ENCODE measurements at places on chromosomes 1 and 21.

GRCh38 chr1:223244366-223245103, 101.5 kb upstream of the TLR5 start:
- no peak for DNase-seq

GRCh38 chr1:172201572-172201971, 218.9 kb upstream of the C1orf105 start:
- DNase-seq: no peak

DNA sequence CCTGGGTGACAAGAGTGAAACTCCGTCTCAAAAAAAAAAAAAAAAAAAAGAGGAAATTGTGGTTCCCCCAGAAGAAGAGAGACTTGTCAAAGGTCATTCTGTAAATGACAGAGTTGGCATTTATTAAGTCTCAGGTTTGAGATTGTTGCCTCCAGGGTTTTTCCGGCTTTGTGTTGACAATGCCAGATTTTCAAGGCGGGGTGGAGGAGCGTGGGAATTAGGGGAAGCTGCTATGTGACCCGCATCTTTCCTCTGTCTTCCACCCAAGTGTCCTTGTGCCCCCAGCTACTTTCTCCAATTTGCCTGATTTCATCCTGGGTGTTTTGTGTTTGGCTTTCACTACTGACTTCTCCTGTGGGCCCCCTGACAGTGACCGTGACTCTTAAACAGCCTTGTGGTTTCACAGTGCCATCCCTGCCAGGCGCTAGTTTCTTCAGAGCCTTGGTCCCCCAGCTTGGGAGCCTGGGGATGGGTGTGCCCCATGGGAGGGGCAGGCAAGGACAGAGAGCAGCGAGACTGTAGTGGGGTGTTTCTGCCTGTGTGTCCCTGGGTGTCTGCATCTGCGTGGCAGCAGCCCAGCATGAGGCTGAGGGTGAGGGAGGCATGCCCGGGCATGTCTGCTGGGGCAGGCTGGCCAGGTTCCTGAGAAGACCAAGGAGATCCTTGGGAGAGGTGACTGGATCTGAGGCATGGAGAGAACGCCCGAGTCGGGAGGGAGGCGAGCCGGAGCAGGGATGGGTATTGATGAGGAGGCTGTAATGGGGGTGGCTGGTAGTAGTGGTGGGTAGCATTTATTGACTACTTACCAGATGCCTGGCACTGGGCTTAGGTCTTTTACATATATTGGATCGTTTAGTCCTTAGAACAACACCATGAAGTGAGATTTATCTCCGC, 46.3 kb downstream of the IER5 start:
- DNase-seq: peak; percentile 27

GRCh38 chr1:55320891-55321290, 105.7 kb upstream of the USP24 start:
- DNase-seq: no peak

GRCh38 chr1:28602536-28603439, 10.7 kb downstream of the RAB42 start:
- DNase-seq: peak; percentile 14

DNA sequence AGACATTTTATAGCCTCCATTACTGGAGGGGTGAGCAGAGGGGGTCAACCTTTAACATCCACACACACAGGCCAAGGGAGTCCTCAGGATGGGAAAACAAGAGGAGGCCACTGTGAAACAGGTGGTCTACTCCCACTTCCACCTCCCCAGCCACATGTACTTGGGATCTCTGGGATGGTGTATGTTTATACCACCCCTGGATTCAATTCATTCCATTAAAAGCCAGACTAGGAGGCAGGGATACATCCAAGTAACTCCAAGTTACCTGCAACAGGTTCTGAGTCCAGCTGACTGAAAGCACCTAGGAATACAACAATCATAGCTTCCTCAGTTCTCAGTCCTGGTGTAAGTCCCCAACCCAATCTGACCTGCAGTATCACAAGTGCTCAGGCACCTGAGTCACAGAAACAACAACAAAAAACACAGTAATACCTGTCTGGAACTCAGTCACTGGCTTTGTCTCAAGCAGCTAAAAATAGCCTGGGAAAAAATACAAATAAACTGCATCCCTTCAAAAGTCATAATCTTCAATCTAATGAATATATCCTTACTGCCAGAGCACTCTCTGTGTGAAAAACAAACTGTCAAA, 9.8 kb downstream of the ERI3 start:
- no peak for DNase-seq

DNA sequence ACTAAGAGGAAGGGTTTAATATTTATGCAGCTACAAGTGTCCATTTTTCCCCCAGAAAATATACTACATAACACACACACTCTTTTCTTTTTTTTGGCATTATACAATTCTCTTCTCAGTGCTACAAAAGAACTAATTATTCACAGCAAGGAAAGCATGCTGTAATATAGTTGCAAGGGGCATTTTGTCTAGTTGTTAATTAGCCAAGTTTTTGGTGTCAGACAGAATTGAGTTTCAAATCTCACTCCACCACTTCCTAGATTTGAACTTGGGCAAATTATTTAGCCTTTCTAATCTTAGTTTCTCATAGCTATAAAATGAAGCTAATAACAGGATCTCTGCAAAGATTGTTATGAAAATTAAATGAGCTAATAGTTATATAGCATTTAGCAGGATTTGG, 60.0 kb upstream of the VTCN1 start:
- no peak for DNase-seq

GRCh38 chr1:15858069-15858670, 10.7 kb downstream of the SPEN start:
- DNase-seq: no peak

- DNase-seq: no peak
These were observed 351.5 kb upstream of the PLD5 start for GRCh38 chr1:242876030-242876429.

GRCh38 chr1:941588-942383, 17.3 kb downstream of the NOC2L start:
- no peak for DNase-seq

DNA sequence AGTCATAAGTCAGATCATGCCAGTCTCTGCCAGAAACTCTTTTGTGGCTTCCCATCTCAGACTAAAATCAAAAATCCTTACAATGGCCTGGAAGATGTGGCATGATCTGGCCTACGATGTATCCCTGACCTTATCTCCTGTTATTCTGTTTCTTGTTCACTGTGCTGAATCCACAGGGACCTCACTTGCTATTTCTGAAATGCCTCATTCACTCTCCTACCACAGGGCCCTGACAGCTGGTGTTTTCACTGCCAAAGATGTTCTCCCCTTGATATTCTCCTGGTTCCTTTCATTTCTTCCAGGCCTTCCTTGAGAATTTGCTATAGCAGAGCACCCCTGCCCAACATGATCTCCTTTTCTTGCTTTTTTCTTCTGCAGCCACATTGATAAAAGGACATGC, 1.7 kb downstream of the DNALI1 start:
- DNase-seq: no peak

- DNase-seq: no peak
These were observed 6.2 kb downstream of the TACSTD2 start for GRCh38 chr1:58570817-58571216.

- DNase-seq: no peak
These were observed 80.0 kb downstream of the EPS15 start for GRCh38 chr1:51439053-51439452.

- DNase-seq: no peak
These were observed 18.8 kb downstream of the SLX9 start for GRCh38 chr21:44958471-44959191.

DNA sequence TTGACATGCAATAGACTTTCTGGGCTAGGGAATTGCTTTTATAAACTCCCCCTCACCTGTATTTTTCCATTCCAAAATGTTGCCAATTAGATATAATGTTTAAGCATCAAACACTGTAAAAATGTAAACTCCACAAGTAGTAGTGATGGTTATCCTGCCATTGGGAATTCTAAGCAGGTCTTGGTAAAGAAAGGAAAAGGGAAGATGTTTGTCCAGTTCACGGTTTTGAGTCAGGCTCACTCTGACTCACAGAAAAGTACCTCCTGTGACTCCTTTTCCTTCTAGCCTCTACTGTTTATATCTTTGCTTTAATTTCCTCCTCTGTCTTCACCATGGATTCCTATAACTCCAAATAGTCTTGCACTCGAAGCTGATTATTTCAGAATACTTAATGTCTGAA, 19.0 kb upstream of the PTPN14 start:
- DNase-seq: no peak

- no peak for DNase-seq
These were observed 37.2 kb upstream of the SIM2 start for GRCh38 chr21:36661511-36662309.
